ENCODE measurements at places on chromosomes 4 and X. TPM values are rescaled to one million over a fixed set of nuclear protein-coding genes. Genes with fewer than 3 reads are reported as not detected.

The SPP1 gene
- 1.4 TPM for total RNA-seq

The ZGRF1 gene
- total RNA-seq, result 5.2 TPM

The MAGEA10 gene
- not detected for total RNA-seq

The ETDB gene
- total RNA-seq, result not detected

The MTNR1A gene
- not detected for total RNA-seq

The CXCL9 gene
- not detected for total RNA-seq

The F11 gene
- not detected for total RNA-seq

The DMD gene
- 5.1 TPM for total RNA-seq

The COX7B2 gene
- total RNA-seq, result not detected

The MAB21L2 gene
- not detected for total RNA-seq

The GLRB gene
- total RNA-seq, result not detected

The SLC34A2 gene
- total RNA-seq, result 4.9 TPM

The TBC1D8B gene
- 2.9 TPM for total RNA-seq

The ARHGEF6 gene
- 1.2 TPM for total RNA-seq

The AP1S2 gene
- 7.5 TPM for total RNA-seq

The ASB12 gene
- total RNA-seq, result not detected

The ARR3 gene
- not detected for total RNA-seq

The NXF2B gene
- total RNA-seq, result not detected

The RAB33A gene
- total RNA-seq, result 0.20 TPM

The HTN1 gene
- total RNA-seq, result not detected

The SLIT2 gene
- 2.5 TPM for total RNA-seq

The GPR143 gene
- total RNA-seq, result 2.8 TPM

The CITED1 gene
- total RNA-seq, result not detected

The SPANXB1 gene
- total RNA-seq, result not detected

The CT55 gene
- total RNA-seq, result not detected

The UGT8 gene
- 1.1 TPM for total RNA-seq

The CXorf49 gene
- total RNA-seq, result 0.40 TPM

The MPC1L gene
- not detected for total RNA-seq

The CPE gene
- 15.4 TPM for total RNA-seq

The FGFBP1 gene
- total RNA-seq, result 402 TPM

The BEX1 gene
- total RNA-seq, result not detected

The DLG3 gene
- total RNA-seq, result 36.4 TPM

The CHST7 gene
- total RNA-seq, result 0.96 TPM

The TFDP3 gene
- not detected for total RNA-seq

The AVPR2 gene
- total RNA-seq, result 0.20 TPM

The FAM9B gene
- not detected for total RNA-seq

The COPS4 gene
- total RNA-seq, result 24.6 TPM

The NLRP2B gene
- total RNA-seq, result not detected

The ZBTB49 gene
- total RNA-seq, result 4.2 TPM

The WAS gene
- total RNA-seq, result 1.2 TPM

The BBS12 gene
- 1.00 TPM for total RNA-seq

The DAPP1 gene
- total RNA-seq, result 54.7 TPM

The DKC1 gene
- total RNA-seq, result 44.8 TPM

The PPBP gene
- total RNA-seq, result 1.0 TPM

The ERVMER34-1 gene
- total RNA-seq, result 5.1 TPM

The SLC10A7 gene
- 12.7 TPM for total RNA-seq

The SSX2B gene
- not detected for total RNA-seq

The NAA11 gene
- not detected for total RNA-seq

The FRMD7 gene
- not detected for total RNA-seq

The SSX2 gene
- total RNA-seq, result not detected

The ZNF630 gene
- 1.4 TPM for total RNA-seq

The SPOCK3 gene
- total RNA-seq, result not detected

The EDNRA gene
- total RNA-seq, result 5.5 TPM

The PLAC1 gene
- total RNA-seq, result not detected

The XAGE1A gene
- not detected for total RNA-seq
